Activated CD4-positive, alpha-beta T cell treated with anti-CD3 and anti-CD28 coated beads, Interleukin-2, amount 50 U/mL, for 24 hours (primary cell): ENCODE measurements at places on chromosomes 2 and 18.

DNA sequence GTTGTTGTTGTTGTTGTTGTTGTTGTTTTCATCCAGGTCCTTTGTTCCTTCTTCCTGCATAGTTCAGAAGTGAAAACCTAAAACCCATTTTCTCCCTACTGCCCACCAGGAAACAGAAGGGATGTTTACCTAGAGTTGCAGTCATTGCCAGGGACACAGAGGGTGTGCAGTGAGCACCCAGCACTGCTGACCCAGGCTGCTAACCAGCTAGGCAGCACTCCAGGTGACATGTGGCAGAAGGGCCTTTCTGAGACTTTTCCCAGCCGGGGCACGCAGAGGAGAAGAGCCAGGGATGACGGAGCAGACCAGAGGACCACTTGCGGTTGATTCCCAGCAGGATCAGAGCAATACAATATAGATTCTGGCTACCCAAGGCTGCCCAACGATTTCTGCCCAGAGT, 286.3 kb downstream of the BCL11A start:
- no peak for DNase-seq

- DNase-seq, result no peak
Measured at GRCh38 chr2:82062463-82062862, 1757.9 kb upstream of the LRRTM1 start.

GRCh38 chr2:195404651-195405050, 252.4 kb upstream of the SLC39A10 start:
- DNase-seq, result no peak

DNA sequence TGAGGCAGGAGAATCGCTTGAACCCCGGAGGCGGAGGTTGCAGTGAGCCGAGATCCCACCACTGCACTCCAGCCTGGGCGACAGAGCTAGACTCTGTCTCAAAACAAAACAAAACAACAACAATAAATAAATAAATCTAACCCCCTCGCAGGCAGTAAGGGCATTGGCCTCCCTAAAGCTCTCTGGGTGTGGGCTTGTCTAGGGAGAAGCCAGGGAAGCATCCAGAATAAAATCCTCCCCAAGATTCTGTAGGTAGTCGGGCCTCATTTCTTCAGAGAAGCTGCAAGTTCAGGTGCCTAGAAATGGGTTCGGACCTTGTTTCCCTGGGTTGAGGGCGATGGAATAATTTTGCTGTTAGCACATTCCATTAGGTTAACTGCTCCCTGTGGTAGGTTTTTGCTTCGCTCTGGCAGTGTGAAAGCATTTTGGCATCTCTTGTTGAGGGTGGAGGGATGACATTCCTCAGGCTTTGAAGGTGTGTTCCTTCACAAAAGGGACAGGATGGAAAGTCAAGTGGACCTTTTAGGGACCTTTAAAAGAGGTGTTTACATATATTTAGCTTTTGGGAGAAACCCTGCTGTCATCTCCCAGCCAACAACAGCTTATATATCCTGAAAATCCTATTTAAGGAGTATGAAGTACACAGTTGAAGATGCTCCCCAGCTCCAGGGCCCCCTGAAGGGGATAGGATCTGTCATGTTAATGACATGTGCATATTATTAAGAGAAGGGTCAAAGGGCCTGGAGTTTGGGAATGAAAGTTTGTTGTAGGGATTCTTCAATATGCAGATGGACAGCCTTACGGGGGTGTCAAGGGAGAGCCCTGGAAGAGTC, 17.7 kb downstream of the MYCN start:
- no peak for DNase-seq

DNA sequence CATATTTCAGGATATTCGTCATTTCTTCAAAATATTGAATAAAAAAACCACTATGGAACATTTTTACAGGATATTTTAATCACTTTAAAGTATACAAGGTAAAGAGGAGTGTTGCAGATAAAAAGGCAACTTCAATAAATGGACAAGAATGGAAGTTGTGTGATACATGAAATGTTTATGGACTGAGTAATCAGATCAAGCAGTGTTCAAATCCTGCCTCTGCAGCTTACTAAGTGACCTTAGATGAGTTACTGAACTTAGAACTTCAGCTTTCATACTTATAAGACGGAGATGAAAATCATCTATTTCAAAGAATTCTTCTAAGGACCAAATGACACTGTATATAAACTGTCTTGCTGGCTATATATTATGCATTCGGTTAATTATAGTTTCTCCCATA, 87.2 kb downstream of the LNPK start:
- DNase-seq, result no peak

DNA sequence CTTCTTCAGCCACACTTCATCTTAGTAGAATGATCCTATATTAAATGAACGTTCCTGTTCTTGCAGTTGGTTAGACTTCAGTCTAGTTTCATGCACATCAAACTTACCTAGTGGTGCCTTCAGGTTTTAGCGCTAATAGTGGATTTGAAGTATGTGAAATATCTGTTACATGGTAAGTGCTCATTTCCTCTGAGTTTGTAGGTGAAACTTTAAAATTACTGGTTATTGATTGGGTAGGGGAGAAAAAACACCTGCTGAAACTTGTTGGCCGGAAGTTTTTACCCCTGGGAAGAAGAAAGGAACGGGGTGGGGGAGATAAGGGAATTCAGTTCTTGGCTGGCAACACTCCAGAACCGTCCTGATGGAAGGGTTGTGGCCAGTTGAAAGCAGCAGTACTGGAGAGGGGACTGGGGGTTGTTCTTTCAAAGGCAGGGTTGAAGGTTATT, 112.8 kb downstream of the SPTBN1 start:
- DNase-seq, result no peak

- DNase-seq, result no peak
Measured at GRCh38 chr2:833180-833579, 117.5 kb upstream of the SNTG2 start.

GRCh38 chr2:240947176-240947575, 41.0 kb downstream of the CROCC2 start:
- DNase-seq, result no peak

- DNase-seq, result no peak
Measured at GRCh38 chr2:241064008-241064801, 37.9 kb downstream of the MTERF4 start.

GRCh38 chr2:25614711-25615110, 58.7 kb downstream of the DTNB start:
- DNase-seq, result no peak

GRCh38 chr2:152219077-152219828, 43.7 kb upstream of the STAM2 start:
- no peak for DNase-seq

GRCh38 chr2:237693291-237693994, 66.1 kb downstream of the LRRFIP1 start:
- DNase-seq, result no peak

- no peak for DNase-seq
Measured at GRCh38 chr2:70526126-70526525, 27.5 kb downstream of the TGFA start.

DNA sequence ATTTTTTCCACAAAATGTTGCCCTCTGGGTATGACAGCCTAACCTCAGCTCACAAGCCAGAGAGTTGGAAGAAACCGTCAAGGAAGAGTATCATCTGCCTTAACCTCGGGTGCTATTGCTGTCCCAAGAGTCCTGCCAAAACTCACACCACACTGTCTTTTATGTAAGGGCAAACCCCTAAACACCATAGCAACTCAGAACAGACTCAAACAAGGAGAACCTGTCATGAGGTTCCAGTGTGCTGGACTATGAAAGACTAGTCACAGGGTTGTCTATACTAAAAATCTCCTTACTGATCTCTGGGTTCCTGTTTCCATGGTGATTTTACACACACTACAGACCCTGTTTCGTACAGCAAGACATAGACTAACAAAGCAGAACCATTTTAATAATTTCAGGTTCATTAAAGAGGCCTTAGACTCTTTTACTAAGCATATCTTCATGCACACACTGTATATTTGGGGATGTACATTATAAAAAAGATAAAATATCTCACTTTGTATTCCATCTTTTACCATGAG, 159.8 kb downstream of the PKP4 start:
- no peak for DNase-seq

DNA sequence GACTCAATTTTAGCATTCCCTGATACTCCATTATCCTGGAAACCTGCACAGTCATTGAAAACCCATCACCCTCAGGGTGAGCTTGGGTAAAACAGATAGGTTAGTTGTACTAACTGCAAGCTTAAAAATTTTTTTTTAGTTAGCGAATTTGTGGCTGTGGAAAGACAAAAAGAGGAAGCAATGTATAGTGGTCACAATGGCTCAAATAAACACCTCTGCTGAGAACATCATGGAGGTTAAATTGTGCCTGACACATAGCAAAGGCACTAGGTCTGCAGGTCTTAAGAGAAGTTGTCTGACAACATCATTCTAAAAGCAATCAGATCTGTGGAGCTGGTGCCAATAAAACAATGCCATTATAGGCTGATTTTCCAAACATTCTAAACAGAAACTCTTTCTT, 84.4 kb upstream of the CAVIN2 start:
- DNase-seq, result no peak

- no peak for DNase-seq
Measured at GRCh38 chr18:23528580-23529472, 25.5 kb downstream of the RMC1 start.

- no peak for DNase-seq
Measured at GRCh38 chr2:207256476-207257207, 90.9 kb upstream of the KLF7 start.

GRCh38 chr18:25516747-25517498, 165.0 kb upstream of the ZNF521 start:
- DNase-seq, result no peak

DNA sequence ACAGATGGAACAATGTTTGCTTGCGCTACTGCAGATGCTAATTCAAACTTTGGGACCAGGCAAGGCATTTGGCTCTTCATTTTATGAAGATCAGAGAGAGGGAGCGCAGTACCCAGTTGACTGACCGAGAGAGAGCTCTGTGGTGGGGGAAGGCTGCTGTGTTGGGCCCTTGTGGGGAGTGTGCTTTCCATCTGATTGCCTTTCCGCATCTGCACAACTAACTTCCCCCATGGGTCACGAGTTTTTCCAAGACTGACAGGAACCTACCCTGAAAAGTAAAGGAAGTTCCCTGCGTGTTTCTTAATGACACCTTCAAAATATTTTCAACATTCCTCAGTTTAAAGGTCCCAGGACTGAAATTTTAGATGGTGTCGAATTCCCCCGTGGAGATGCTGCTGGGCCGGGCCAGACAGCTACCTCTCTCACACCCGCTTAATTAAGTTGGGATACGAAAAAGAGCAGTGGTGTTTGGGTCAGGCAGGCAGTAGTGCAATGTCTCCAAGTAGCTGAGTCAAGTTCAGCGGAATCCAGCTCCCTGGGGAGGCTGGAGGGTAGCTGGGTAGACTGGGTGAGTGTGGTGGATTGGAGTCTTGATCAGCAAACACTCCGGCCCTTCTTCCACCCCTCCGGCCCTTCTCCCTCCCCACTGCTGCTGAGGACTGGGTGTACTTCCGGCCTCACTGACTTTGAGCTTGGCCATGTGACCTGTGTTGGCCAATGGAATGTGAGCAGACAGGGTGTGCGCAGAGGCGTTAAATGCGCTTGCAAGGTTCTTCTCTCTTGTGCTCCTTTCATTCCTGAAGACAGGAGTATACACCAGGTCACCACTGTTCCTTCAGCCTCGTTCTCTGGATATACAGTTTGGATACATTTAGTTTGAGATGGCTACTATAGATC, 2.3 kb upstream of the ARHGAP25 start:
- DNase-seq, result no peak

GRCh38 chr18:36297417-36298125, at the start of gene FHOD3:
FHOD3 (plus strand) TSS chr18:36297713; CDS start chr18:36297836, 123 bp downstream.
- no peak for DNase-seq

GRCh38 chr2:98280376-98281102, 65.7 kb upstream of the CNGA3 start:
- DNase-seq, result no peak

DNA sequence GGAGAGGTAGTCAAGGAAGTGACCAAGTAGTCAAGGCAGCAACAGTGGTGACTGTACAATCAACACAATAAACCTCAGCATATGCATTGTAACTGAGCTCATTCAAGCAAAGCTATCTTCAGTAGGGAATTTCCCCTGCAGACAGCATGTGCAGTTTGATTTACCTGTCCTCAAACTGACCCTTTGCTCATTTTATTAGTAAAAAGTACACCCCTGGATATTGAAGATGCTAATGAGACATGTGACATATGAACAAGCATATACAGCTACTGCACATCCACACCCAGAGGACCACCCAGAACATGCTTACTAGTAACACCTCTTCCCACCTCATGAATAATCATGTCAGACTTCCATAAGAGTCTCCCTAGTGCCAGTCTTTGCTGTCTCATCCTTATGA, 15.4 kb downstream of the C2orf81 start:
- no peak for DNase-seq

- DNase-seq, result no peak
Measured at GRCh38 chr2:44118257-44118656, 50.4 kb upstream of the PPM1B start.

DNA sequence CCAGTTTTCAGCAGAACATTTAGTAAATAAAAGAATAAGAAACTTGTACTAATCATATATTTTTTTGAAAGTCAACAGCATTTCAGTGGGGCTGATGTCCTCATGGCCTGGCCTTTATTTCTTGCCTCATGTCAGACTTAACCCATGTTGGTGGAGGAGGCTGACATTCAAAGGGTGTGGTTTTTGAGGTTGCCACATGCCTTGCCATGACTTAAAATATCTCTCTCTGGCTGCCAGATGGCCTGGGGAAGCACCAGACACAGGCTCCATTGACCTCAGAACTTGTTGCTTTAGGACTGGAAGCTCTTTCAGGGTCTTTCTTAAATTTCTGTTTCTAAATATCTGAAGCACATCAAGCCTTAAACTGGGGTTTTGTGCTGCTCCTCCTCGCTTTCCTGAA, 32.5 kb upstream of the CD28 start:
- no peak for DNase-seq

GRCh38 chr2:150903461-150903860, 358.2 kb downstream of the RBM43 start:
- DNase-seq, result no peak

GRCh38 chr2:240412975-240413812, 22.3 kb upstream of the GPC1 start:
- DNase-seq, result no peak

DNA sequence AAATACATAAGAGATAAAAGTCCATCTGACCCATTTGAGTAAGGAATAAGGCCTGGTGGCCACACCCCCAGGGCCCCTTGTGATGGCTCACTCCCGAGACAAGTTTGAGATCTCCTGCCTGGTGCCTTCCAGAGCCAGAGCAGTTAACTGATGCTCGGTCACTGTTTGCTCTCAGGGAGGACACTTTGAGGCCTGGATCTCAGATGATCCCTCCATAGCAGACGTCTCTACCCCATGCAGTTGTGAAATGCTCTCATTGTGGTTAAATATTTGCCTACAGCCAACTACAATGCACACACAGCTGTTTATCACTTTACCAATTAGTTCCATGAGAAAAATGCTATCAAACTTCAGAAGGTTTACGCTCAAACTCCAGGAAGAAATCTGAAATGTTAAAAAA, 12.3 kb downstream of the GYPC start:
- no peak for DNase-seq

- no peak for DNase-seq
Measured at GRCh38 chr2:45171136-45171501, 161.9 kb upstream of the SIX2 start.

DNA sequence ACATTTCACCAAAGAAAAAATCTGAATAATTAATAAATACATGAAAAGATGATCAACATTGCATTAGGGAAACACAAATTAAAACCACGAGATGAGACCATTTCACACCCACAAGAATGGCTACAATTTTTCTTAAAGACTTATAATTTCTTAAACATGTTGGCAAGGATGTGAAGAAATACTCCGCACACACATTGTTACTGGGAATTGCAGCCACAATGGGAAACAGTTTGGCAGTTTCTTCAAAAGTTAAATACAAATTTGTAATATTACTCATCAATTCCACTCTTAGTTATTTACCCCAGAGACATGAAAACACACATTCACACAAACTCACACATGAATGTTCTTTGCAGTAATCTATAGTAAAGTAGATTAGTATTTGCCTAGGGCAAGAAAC, 363.3 kb upstream of the SMIM21 start:
- DNase-seq, result no peak
